ENCODE measurements at places on chromosomes 1 and 21.

- no peak for DNase-seq
These were observed 40.8 kb upstream of the WARS2 start for GRCh38 chr1:119181218-119181617.

GRCh38 chr1:186974774-186975181 is 146.0 kb downstream of the PLA2G4A start:
- DNase-seq = peak; percentile 55

GRCh38 chr21:43810505-43811261 is 21.3 kb downstream of the RRP1 start:
- peak; percentile 95 for DNase-seq

- no peak for DNase-seq
These were observed 108.2 kb upstream of the OLIG2 start for GRCh38 chr21:32917362-32918135.

DNA sequence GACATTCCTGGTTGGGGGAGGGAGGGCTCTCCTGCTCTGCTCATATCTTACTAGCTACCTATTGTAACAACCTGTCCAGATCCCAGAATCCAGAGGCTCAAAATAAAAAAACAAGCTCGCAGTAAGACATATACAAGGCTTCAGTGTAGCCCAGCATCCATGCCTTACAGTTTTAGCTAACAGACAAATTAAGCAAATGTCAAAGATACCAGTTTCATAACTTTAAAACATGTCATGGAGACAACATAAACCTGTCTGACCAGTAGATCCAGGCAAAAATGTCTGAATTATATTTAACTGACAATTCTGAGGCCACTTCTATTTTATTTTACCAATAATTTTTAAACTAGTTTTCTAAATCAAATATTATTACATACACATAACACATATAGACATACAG is 167.7 kb upstream of the TNR start:
- no peak for DNase-seq

DNA sequence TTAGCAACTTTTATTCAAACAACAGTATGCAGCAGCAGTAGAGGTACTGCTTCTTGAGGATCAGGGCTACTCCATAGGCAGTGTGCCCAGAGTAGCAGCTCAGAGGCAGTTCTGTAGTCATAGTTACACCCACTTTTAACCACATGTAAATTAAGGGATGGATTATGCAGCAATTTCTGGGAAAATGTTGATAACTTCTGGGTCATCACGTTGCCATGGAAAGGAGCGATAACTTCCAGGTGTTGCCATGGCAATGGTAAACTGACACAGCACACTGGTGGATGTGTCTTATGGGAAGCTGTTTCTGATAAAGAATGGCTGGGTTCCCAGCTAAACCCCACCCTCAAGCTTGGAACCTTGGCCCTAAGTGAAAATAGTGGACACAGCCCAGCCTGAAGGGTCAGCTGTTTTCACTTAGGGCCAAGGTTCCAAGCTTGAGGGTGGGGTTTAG is 29.0 kb upstream of the PLA2G2A start:
- DNase-seq = no peak

- peak; percentile 35 for DNase-seq
These were observed 3.3 kb upstream of the F3 start for GRCh38 chr1:94544706-94545490.

GRCh38 chr1:42845866-42846256 is 552 bp upstream of the ZNF691 start:
- DNase-seq = no peak

DNA sequence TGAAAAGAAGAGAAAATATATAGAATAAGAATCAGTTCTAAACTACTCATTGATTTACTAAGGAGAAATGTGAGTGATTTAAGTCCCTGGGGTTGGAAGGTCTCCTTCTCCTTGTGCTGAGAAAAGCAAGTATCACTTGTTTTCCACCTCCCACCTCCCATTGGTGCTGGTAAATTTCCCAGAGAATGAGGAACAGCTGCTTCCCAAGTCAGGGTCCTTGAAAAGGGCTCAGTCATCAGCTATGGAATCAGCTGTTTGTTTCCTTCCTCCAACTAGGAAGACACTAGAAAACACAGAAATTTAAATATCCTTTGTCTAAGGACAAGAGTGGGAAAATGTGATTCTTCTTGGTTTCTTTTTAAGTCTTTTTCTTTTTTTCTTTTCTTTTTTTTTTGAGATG is 131.3 kb upstream of the C1orf21 start:
- no peak for DNase-seq

DNA sequence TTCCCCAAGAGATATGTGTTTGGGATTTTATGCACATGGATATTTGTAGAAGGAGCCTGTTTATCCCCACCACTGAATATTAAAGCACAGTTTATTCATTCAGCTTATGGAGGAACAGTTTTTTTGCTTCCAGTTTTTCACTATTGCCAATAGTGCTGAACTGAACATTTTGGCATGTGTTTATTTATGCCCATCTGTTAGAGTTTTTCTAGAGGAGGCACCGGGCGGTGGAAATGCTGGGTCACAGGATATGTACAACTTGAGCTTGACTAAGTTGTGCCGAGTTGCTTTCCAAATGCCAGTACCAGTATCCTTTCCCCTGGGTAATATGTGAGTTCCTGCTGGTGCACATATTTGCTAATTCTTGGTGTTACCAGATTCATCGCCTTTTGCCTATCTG is 111.3 kb downstream of the GREM2 start:
- DNase-seq = no peak

GRCh38 chr1:101153692-101154091 is 83.1 kb upstream of the S1PR1 start:
- DNase-seq = no peak

DNA sequence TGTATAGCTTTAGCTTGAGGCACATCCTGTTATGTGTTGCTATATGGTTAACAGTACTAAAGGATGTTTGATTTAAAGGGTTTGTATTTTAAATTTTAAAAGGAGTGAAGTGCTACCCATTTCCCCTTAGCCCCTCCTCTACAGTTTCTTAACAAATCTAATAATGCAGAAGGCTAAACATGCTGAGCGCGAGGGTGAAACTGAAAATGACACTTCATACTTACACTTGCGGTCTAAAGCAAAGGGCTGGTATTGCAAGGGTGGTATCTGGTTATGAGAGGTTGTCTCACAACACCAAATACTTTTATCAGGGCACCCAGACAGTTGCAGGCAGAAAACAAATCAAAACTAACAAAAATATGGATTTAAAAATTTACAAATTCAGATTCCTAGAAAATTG is 172.3 kb downstream of the SIPA1L2 start:
- DNase-seq = no peak

DNA sequence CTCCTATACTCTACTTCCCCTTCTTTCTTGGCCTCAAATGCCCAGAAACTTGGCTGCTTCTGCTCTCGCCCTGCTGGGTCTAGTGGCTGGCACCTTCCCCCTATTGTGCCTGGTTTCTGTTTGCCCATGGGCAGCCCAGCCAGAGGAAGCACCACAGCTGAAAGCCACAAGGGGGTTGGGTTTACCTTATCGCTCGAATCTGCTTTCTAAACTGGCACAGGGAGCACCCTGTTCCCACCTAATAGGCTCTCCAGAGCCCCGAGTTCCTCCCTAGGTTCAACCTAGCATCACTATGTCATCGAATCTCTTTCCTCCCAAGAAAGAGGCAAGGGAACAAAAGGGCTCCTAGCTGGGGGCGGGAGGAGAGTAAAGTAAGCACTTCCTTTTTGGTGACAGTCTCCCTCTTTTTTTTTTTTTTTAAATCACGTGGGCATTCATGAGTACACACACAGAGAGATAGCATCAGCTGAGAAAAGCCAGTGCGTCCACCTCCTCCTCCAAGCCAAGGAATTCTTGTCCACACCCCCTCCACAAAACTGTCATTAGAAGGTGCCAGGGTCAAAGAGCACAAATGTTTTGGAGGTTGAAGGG is 72.8 kb downstream of the PLEKHA6 start:
- peak; percentile 58 for DNase-seq

GRCh38 chr21:40886006-40886405 is 39.0 kb upstream of the DSCAM start:
- no peak for DNase-seq

DNA sequence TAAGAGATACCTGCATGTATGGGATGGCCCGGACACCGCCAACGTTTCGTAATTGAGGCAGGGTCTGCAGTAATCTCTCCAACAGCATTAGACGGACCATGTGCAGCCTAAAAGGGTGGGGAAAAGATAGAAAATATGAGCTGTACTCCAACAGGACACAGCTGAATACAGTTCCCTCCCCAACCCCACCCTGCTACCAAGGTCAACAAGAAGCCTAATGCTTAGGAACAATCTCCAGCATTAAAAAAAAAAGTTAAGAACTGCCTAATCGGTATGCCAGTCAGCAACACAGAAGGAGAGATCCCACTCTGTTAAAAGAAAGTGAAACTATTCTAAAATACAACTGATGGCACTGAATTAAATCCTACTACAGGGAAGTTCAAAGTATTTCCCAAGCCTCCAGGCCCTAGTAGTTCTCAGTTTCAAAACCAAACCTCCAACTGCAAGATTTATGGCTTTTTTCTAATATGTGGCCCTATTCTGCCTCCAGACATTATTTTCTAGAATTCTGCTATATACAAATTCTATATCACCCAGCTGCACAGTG is 81.0 kb downstream of the UBR4 start:
- no peak for DNase-seq

GRCh38 chr1:171744986-171745385 is 3.1 kb upstream of the VAMP4 start:
- DNase-seq = no peak

- no peak for DNase-seq
These were observed 134.9 kb downstream of the VAV3 start for GRCh38 chr1:107830075-107830474.

- no peak for DNase-seq
These were observed 33.6 kb upstream of the GPR52 start for GRCh38 chr1:174414203-174414602.

GRCh38 chr21:24995216-24995615 is 612.1 kb downstream of the MRPL39 start:
- DNase-seq = no peak

DNA sequence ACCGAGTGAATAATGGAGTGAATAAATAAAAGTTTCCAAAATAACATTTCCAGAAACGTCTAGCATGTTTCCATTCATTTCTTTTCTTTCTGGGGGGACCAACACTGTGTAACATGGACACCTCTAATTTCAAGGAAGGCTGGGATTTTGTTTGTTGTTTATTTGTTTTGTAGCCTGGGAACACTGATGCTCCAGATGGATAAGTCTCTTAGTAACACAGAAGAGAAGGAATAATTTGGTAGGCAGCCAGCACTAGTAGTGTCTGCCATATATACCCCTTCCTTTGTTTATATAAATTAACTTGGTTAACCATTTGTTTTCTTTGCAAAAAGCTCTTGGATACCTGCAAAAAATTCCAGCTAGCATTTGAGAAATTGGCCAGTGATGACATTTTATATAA is 411.4 kb upstream of the DEPDC1 start:
- DNase-seq = no peak

DNA sequence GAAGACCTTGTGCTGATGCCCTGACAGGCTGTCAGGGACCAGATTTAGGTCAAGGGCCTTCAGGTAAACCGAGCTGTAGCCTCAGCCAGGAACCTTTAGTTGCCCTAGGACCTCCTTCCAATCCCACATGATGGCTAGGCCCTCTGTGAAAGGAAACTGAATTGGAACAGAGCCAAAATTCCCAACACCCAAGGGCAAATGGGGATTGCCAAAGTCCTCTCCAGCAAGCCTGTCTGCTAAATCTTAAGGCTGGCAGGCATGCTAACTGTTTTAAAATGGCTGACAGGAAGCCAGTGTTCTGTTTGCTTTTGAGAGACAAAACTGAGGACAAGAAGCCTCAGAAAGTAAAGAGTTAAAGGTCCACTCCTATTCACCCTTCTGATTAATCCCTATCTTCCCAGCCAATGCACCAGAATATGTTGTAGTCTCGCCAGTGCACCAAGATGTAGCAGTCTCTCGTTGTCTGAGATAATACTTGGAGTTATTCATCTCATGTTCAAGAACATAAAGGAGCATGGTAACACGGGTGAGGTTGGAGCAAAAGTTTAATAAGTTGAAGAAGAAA is 35.1 kb downstream of the MSTO1 start:
- no peak for DNase-seq

GRCh38 chr1:240496941-240497340 is 115.0 kb downstream of the GREM2 start:
- no peak for DNase-seq

DNA sequence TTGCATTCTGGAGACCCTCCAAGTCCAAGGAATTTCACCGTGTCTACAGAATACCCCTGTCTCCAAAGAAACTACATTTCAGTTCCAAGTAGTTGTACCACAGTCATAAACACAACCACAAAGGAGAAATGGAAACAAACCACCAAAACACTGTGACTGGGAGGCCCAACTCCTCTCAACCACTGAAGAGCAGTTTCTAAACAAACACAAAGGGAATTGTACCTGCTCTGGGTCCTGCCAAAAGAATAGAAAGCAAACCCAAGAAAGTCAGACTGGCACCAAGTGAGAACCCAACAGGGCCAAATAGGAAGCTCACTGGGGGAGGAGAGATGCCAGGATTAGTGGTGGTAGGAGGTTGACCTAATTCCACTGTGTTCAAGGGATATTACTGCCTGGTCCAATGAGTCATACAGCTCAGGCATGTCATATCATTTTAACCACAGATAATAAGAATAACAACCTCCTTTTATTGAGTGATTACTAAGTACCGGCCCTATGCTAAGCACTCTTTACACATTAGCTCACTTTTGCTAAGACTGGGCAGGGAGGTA is 123.9 kb upstream of the PPP2R5A start:
- peak; percentile 78 for DNase-seq

- no peak for DNase-seq
These were observed 49.9 kb downstream of the DMRTB1 start for GRCh38 chr1:53508991-53509666.

GRCh38 chr1:234372011-234372757 is 1.1 kb upstream of the COA6 start:
- DNase-seq = no peak

DNA sequence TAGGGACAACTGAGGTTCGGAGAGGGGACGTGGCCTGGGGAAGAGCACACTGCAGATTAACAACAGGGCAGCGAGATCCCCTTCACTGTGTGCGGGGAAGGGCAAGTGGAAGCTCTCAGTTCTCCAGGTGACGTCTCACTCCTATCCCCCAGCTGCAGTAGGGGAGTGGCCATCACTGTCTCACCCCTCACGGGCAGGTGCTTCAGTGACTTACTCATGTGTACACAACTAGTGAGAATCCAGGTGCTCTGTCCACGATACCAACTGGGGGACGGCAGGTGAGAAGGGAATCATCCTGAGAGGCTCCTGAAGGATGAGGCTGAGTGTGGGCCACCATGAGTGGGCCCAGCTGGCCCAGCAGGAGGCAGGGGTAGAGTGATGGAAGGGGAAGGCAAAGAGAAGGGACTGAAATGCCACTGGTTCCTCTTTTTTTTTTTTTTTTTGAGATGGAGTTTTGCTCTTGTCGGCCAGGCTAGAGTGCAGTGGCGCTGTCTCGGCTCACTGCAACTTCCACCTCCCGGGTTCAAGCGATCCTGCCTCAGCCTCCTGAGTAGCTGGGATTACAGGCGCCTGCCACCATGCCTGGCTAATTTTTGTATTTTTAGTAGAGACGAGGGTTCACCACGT is 25.9 kb downstream of the RHBG start:
- DNase-seq = no peak

GRCh38 chr1:235642011-235642942 is 7.3 kb downstream of the GNG4 start:
- DNase-seq = no peak

All from hepatic stellate cell (primary cell).